ENCODE measurements at places on chromosomes 2 and 18.

DNA sequence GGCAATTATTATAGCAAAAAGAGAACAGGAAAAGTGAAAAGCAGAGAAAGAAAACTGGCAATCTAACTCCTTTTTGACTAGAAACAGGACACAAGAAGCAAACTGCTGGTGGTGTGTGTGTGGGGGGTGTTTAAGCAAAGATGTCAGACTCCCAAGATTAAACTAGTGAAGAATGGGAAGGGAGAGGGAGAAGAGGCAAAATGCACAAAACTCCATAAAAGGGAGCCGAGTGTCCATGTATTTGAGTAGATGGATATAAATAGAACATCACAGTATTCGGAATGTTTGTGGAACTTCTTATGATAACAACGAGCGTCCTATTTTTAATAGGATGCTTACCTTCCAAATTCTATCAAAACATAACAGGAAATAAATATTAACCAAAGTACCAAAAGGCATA is 179.8 kb upstream of the TRIB2 start:
- no peak for DNase-seq

DNA sequence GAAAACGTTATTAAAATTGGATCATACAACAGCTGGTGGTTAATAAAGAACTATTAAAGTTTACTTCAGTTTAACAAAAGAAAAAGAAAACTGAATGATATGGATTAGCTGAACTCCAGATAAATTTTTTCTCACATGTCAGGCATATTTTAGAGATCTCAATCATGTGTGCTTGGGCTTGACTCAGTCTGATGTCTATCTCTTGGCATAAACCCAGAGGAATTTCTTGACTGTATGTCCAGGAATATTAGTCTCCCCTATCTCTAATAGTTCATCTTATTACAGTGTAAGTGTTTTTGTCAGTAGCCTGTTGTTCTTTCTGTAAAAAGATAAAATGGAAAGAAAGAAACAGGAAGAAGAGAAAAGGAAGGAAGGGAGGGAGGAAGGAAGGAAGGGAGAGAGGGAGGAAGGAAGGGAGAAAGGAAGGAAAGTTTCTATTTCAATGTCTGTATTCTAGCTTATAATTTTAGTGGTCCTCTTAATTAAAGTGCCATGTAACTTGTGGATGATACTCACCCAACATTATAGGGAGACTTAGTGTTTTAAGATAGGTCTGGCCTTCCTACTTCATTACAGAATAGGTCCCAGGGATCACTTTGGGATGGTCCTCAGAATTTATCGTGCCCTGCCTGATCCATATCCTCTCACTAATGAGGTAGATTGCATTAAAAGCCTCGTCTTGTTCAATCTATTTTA is 99.7 kb upstream of the UGP2 start:
- DNase-seq: no peak

- no peak for DNase-seq
These were observed 284.1 kb downstream of the TDRD15 start for GRCh38 chr2:21407851-21408250.

DNA sequence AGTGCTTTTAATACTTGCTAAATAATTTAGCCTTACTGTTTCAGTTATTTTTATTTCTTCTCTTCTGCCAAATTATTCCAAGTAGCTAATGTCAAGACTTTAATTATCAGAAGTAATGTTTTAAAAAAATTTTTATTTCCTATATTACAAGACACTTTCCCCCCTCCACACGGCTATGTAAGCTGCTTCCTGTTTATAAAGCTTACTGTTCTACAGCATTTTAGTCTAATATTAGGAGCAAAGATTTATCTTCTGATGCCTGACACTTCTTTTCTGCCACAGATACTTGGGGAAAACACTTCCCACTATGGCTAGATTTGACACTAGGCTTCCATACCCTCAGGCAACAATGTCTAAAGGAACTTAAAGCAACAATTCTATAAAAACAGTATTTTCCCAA is 62.3 kb downstream of the ROCK1 start:
- no peak for DNase-seq

DNA sequence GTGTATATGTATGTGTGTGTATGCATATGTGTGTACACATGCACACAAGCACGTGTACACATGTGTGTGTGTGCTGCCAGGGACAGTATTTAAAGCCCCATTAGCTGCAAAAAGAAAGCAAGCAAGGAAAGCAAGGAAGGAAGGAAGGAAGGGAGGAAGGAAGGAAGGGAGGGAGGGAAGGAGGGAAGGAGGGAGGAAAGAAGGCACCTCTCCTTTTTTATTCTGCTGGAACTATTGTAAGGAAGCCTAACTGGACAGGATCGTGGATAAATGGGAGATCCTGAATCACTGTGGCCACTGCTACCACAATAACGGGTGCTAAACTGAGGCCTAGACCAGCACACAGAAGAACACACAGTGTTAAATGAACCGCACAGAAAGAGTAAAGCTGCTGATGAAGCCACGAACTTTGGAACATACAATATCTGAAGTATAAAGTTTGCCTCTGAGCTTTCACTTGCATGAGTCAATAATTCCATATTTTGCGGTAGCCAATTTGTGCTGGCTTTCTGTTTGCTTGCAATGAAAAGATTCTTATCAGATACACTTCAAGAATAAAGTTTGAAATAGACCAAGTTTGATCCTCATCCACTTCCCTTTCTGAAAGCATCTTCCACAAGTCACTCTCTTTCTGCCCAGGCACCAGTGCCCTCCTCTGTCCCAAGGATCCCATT is 15.5 kb downstream of the CACNB4 start:
- no peak for DNase-seq

DNA sequence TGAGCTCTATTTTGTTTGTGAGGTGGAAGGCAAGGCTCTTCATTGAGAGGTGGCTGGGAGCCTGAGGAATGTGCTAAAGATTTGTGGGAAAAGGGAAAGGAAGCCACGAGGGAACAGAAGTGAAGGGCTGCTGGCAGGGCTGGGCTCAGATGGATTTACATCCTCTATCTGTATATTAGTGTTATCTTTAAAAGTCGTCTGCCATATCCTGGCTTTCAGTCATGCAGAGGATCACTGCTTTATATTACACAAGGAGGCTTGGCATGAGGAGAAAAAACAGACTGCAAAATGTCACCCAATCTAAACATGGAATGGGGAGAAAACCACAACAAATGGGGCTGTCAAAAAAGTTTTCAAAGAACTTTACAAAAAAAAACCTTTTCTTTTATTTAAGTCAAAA is 434.4 kb downstream of the HRH4 start:
- DNase-seq: no peak

- DNase-seq: no peak
These were observed 39.2 kb downstream of the GNAL start for GRCh38 chr18:11728249-11728648.

GRCh38 chr2:86671337-86671981 is 47.8 kb upstream of the RNF103 start:
- DNase-seq: no peak

- DNase-seq: no peak
These were observed 9.9 kb downstream of the EPAS1 start for GRCh38 chr2:46306988-46307655.

DNA sequence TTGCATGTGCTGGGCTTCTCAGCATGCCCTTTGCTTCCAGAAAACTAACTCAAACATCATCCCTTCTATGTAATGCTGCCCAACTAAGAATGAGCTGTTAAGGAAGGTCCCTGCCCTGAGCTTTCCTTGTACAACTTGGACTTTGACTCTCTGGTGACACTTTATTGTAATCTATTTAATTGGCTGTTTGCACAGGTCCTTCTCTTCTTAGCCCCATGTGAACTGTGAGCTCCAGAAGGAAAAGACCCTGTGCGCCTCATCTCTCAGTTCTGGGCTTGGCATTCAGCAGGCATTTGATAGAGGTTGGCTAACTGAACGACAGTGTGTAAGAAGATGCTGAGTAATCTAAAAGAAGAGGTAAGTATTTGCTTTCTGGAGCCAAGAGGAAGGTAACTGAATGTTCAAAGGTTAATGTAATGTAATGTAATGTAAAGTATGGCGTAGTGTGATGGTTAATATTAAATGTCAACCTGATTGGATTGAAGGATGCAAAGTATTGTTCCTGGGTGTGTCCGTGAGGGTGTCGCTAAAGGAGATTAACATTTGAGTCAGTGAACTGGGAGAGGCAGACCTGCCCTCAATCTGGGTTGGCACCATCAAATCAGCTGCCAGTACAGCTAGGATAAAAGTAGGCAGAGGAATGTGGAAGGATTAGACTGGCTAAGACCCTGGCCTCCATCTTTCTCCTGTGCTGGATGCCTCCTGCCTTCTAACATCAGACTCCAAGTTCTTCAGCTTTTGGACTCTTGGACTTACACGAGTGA is 60.8 kb upstream of the CCDC195 start:
- DNase-seq: no peak

Measured in activated CD4-positive, CD25-positive, alpha-beta regulatory T cell treated with anti-CD3 and anti-CD28 coated beads, Interleukin-2, amount 50 U/mL, for 72 hours (primary cell).